Keratinocyte (primary cell): ENCODE measurements at places on chromosomes 2 and 18.

GRCh38 chr2:75560022-75560767, 544 bp downstream of the EVA1A start:
- no peak for DNase-seq

- no peak for DNase-seq
Observed at GRCh38 chr2:24175631-24176187, 856 bp downstream of the FAM228A start.

DNA sequence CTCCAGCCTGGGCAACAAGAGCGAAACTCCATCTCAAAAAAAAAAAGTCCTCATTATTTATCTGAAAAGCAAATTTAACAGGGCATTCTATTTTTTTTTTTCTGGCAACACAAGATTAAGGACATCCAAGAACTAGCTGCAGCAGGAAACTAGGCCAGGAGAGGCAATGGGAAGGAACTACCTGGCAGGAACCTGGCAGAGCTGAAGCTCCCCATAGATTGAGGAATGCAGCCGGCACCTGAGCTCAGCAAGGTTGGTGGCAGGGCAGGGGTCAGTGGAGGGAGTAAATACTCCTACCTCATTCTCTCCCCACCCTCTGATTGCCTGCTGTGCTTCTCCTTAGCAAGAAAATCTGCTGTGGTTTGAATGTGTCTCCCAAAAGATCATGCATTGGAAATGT, 30.4 kb upstream of the LAPTM4A start:
- no peak for DNase-seq

DNA sequence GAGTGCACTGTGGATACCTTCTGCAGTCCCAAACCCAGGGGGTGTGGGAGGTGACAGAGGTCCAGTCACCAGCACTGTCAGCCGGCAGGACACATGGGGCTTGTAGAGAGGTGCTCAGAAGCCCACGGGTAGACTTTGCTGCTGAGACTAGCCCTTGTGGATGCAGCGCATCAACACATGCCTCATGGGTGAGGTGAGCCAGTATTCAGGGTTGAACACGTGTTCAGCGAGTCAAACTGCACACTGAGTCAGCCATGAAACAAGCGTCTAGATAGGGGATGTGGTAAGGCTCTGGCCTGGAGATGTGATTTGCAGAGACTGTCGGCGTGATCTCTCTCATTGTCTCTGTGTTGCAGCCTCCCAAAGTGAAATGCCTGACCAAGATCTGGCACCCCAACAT, 35.8 kb upstream of the SCLY start:
- peak; percentile 64 for DNase-seq

DNA sequence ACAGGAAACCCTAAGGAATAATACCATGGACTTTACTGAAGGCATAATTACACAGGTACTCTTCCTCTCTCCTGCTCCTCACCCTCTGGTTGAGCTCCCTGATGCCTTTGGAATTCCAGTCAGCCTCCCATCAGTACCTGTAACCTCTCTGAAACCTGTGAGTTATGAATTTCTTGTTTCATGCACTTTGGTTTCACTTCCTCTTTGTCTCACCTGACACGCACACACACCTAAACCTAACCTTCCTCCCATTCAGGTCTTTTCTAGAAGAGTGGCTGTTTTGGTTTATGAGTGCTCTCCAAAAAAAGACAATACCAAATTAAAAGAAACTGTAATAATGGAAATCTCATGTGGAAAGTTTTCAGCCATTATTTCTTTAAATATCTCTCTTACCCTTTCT, 451.3 kb upstream of the VWC2L start:
- no peak for DNase-seq

DNA sequence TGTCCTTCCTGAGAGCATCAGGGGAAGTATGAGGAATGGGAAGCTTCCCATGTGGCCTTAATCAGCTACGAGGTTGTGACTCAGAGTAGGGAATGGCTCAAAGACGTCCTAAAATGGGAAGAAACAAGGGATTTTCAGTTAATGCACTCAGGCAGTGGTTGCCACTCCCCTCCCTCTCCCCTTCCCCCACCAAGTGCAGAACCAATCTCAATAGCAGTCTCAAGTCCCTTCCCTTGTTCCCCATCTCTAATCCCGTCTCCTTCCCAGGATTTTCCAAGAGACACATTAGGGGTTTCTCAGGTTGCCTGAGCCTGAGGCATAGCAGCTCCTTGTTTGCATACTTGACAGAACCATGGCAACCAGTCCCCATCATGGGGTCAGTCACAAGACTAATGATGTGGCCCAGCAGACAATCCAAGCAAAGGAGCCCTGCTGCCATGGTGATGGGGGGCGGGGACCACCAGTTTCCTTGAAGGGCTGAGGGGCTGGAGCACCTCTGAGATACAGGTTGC, 18.2 kb upstream of the RESP18 start:
- DNase-seq, result no peak

- no peak for DNase-seq
Observed at GRCh38 chr2:32626639-32627221, 1.1 kb upstream of the TTC27 start.

DNA sequence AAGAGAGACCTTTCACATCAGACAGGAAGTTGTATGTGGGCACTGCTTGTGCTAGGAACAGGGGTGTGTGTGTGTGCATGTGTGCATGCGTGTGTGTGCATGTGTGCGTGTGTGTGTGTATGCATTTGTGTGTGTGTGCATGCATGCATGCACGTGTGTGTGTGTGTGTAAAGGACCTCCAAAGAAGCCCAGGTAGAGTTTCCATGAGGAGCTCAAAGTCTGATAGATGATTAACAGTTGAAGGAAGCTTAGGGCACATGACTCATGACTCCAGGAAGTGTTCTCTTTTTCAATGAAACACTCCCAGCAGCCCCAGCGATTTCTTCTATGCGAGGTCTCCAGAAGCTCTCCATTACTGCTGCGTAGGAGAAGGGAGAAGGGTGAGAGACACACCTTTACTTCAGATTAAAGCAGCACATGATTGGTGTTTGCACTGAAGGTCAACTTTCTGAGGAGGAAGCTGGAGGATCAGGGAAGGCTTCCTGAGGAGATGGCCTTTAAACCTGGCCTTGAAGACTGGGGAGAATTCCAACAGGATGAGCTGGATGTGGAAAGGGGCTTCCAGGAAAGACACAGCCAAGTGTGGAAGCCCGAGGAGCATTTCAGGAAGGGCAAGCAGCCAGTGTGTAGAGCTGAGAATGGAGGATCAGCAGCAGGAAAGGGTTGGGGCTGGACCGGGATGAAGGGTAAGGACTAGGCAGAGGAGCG, 77.7 kb downstream of the SMAD4 start:
- no peak for DNase-seq

DNA sequence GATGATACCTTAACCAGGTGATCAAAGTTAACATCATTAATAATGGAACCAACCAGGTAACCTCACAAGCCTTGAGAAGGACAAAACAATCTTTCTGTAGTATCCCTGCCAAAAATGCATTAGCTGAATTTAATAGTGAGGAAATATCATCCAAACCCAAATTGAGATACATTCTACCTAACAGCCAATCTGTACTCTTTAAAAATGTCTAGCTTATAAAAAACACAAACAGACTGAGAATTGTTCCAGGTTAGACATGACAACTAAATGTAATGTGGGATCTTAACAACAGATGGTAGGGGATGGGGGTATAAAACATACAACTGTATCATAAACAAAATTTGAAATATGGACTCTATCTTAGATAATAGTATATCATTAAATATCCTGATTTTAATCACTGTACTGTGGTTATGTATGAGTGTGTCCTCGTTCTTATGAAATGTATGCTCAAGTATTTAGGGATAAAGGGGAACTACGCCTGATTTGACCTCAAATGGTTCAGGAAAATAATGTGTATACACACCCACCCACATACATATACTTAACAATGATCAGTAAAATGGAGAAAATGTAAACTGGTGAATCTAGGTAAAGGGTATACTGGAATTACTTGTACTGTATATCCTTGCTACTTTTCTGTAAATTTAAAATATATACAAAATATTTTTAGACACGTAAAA, 1.7 kb downstream of the FANCL start:
- DNase-seq, result no peak

- DNase-seq, result no peak
Observed at GRCh38 chr2:113851640-113852039, 38.2 kb upstream of the ACTR3 start.

GRCh38 chr2:226118471-226119429, 680.9 kb downstream of the IRS1 start:
- DNase-seq, result peak; percentile 77

GRCh38 chr2:198641161-198641560, 816.6 kb downstream of the SATB2 start:
- no peak for DNase-seq

GRCh38 chr2:27792759-27793158, 21.2 kb downstream of the MRPL33 start:
- no peak for DNase-seq

GRCh38 chr18:23415515-23415914, 37.6 kb upstream of the RIOK3 start:
- DNase-seq, result no peak

GRCh38 chr2:169716238-169716886, 17.3 kb upstream of the KLHL23 start:
- no peak for DNase-seq

DNA sequence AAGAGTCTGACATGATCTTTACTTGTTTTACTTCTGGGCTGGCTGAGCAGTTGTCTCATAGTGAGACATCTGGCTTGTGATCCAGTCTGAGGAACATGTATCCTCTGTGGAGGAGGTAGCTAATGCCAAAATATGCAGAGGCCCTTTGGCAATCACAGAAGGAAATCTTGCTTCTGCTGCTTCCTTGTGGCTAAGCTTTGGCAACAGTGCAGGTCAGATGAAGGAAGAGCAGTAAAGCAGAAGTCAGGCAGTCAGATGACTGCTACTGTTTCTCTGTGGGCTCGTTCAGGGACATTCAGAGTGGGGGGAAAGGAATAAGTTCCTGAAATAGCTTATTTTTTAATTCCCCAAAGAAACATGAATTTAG, 22.3 kb downstream of the DOK1 start:
- no peak for DNase-seq

DNA sequence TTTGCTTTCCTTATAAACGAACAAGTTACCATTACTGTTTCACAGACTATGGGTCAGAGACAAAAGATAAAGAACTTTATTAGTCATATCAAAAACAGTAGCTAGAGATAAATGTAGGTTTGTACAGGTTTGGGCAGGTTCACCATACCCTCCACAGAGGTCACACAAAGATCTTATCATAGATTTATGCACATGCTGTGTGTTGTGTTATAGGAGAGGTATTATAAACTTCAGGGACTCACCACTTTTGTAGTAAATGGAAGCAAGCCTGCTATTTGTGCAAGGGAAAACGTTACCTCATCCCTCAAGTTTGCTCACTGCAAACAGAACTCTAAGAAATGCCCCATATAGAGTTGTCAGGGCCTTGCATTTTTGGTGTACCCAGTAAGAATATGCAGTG, 584.5 kb upstream of the LRRTM1 start:
- no peak for DNase-seq

- no peak for DNase-seq
Observed at GRCh38 chr2:202065876-202066275, 7.2 kb upstream of the KIAA2012 start.

GRCh38 chr2:15980605-15981098, 40.3 kb downstream of the MYCN start:
- no peak for DNase-seq

GRCh38 chr2:238104691-238105371, 4.7 kb downstream of the ESPNL start:
- DNase-seq, result no peak

DNA sequence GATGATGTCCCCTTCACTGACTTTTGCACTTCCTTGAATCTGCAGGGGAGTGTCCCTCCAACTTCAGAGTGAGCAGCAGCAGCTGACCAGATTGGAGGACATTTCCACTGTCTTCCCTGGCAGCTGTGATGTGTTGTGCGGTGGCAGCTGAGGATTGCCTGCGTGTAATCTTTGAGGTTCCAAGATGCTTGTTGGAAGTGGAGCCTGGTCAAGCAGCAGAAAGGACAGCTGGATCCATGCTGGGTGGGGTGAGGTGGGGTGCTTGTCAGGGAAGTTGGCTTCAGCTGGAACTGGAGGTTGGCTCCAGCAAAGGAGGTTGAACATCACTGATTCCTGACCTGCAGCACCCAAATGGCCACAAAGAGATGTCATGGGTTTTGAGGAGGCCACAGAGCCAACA, 64.8 kb downstream of the ST3GAL5 start:
- DNase-seq, result no peak

GRCh38 chr2:230877759-230878598, 13.2 kb downstream of the ITM2C start:
- no peak for DNase-seq

- DNase-seq, result no peak
Observed at GRCh38 chr2:97806738-97807618, 93.6 kb downstream of the ZAP70 start.

DNA sequence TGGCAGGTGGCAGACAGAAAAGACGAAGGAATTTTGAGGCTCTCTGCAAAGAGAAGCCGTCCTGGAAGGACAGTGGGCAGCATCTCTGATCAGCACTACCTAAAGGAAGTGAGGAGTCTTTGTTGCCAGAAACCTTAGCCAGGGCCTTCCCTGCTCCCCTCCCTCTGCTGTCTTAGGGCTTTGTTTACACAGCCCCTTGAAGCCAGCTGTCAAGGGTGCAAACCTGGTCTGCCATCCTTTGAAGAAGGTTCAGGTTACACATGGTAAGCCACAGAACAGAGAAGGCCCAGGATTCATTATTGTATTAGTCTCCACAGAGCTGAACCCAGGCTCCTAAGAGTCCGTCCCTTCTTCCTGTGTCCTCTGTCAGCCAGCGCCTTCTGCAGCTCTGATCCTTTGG, 356.7 kb downstream of the TGIF1 start:
- DNase-seq, result no peak

DNA sequence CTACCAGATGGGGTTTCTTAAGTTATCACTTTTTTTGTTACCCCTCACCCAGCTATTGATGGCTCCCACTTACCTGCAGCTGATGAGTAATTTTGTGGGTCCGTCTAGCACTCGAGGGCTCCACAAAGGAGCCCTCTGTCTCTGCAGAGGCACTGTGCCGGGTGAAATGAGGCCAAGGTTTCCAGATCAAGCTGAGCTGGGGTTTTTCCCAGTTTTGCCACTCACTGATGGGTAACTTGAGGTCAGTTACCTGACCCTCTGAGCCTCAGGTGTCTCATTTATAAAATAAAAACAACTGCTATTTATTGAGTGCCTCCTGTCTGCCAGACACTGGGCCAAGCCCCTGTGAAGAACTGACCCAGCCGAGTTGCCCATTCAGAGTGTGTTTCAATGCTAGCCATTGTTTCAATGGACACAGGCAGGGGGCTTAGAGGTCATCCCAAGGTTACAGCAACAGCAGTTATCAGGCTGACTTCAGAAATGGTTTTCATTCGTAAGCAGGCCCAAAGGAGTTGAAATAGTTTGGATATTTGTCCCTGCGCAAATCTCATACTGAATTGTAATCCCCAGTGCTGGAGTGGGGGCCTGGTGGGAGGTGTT, 192.9 kb downstream of the NCK2 start:
- no peak for DNase-seq

DNA sequence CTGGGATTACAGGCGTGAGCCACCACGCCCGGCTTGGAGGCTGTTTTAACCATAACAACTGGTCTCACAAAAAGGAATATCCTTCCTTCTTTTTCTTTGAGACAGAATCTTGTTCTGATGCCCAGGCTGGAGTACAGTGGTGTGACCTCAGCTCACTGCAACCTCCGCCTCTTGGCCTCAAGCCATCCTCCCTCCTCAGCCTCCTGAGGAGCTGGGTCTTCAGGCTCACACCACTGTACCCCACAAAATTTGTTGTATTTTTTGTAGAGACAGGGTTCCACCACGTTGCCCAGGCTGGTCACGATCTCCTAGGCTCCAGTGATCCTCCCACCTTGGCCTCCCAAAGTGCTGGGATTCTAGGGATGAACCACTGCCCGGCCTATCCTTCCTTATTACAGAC, 21.7 kb downstream of the CTIF start:
- no peak for DNase-seq
